ENCODE measurements at places on chromosomes 6 and 20.

DNA sequence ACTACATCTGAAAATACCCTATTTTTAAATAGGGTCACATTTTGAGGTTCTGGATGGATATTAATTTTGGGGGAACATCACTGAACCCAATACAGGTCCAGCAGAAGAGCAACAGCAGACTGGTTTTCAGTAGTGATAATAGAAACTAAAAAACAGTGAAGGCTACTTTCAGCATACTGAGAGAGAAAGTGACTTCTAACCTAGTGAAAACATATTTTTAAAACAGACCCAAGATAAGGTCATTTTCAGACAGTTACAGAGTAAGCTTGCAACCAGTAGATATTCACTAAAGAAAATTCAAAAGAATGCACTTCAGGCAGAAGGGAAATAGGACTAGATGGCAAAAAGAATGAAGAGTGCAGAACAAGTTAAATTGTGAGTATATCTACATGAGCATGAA, 42.0 kb upstream of the TMEM244 start:
- DNase-seq = no peak

DNA sequence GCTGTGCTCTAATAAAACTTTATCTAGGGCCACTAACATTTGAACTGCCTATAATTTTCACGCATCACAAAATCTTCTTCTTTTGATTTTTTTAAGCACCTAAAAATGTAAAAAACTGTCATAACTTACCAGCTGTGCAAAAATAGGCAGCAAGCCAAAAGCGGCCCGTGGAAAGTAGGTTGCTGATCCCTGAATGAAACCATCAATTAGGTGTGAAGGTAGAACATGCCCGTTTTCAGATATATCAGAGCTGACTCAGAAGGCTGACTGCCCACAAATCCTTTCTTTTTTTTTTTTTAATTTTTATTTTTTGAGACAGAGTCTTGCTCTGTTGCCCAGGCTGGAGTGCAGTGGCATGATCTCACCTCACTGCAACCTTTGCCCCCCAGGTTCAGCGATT, 4.9 kb upstream of the IPCEF1 start:
- no peak for DNase-seq

GRCh38 chr20:62947532-62948300, 4.8 kb upstream of the SLC17A9 start:
- DNase-seq = no peak

DNA sequence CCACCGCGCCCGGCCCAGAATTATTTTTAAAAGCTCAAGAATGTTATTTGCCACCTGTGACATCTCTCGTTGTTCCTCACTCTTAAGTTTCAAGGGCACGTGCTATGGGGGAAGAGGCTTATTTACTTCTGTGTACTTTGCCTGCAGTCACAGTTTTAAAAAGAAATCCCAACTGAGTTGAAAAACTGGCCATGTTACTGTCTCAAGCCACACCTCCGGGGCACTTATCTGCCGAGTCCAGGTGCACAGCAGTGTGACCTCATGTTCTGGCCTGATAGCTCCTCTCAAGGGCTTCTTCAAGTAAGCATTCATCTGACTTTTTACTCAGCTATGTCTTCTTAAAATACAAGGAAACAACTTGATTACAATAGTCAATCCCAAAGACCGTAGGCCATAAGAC, 34.5 kb downstream of the SHLD1 start:
- no peak for DNase-seq

All from cortex of kidney (tissue), 1 donor.